ENCODE measurements at places on chromosomes 6 and 20.
A peak's percentile ranks its signal among the peaks of the same experiment; 100 is the strongest.

DNA sequence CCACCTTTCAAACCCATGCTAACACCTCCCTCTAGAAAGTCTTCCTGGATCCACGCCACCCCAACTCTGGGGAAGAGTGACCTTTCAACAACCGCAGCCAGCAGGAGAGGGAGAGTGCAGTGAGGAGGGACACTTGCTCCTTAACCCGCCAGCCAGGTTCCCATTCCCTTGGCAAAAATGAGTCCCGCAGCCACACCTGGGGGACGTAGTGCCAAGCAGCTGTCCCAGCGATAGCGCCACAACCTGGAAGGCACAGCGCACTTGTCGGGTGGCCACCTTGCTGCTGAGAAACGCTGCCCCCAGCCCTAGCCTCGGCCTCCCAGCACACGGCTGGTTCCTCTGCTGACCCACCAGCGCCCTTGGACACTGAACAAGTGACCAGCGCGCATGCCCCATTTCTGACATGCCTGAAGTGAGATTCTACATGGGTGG, 119.3 kb downstream of the JPH2 start:
- no peak for DNase-seq

- no peak for DNase-seq
These were observed 27.0 kb upstream of the CCN5 start for GRCh38 chr20:44688053-44688625.

- DNase-seq = no peak
These were observed 533.9 kb downstream of the TFAP2B start for GRCh38 chr6:51352506-51353029.

- DNase-seq = no peak
These were observed 77.3 kb downstream of the CHD6 start for GRCh38 chr20:41540918-41541317.

GRCh38 chr20:58452667-58453255, 62.4 kb downstream of the APCDD1L start:
- no peak for DNase-seq

DNA sequence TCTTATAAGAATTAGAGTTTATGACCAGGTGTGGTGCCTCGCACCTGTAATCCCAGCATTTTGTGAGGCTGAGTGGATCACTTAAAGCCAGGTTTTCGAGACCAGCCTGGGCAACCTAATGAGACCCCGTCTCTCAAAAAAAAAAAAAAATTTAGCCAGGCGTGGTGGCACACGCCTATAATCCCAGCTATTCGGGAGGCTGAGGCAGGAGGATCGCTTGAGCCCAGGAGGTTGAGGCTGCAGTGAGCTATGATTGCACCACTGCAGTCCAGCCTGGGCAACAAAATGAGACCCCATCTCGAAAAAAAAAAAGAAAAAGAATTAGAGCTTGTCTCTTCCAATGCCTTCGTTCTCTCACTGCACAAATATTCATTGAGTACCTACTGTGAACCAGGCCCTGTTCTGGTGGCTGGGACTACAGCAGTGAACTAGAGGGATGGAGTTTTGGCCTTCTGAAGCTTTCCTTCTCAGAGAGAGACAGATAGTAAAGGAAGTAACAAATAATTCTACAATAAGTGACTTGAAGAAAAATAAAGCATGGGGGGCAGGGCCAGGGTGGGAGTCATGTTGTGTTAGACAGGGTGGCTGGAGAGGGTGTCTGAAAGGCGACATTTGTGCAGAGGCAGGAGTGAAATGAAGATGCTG, 56.4 kb downstream of the HNF4A start:
- DNase-seq = no peak

GRCh38 chr20:8808202-8808535, 260.7 kb upstream of the PLCB4 start:
- no peak for DNase-seq

- DNase-seq = no peak
These were observed 530.5 kb upstream of the PTCHD4 start for GRCh38 chr6:48641544-48641943.

DNA sequence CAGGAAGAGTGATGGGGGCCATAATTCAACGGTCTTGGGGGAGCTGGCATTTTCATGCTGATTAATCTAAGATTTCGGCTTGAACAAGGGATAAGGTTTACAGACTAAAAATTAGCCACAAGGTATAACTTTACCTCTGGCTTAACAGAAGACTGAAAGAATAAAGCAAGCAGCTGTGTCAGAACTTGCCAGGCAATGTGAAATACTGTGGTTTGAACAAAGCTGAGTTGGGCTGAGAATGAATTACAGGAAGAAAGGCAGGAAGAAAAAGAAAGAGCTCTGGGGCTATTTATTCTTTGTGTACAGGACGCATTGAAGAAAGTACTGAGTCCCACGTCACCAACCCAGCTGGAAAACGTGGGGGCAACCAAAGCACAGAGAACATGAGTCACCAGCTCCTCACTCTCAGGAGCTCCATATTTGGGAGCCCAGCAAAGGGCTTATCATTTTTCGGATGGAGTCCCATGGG, 121.5 kb upstream of the NEDD9 start:
- peak; percentile 83 for DNase-seq

DNA sequence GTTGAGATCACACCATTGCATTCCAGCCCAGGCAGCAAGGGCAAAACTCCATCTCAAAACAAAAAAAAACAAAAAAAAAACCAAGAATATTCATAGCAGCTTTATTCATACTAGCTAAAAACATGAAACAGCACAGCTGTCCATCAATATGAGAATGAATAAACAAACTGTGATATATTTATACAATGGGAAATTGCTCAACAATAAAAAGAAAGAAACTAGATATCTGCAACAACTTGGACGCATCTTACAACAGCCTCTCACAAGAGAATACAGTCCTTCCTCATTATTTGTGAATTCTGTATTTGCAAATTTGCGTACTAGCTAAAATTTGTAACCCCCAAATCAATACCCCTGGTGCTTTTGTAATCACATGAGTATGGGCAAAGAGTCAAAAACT, 28.2 kb upstream of the SPAG4 start:
- DNase-seq = no peak

DNA sequence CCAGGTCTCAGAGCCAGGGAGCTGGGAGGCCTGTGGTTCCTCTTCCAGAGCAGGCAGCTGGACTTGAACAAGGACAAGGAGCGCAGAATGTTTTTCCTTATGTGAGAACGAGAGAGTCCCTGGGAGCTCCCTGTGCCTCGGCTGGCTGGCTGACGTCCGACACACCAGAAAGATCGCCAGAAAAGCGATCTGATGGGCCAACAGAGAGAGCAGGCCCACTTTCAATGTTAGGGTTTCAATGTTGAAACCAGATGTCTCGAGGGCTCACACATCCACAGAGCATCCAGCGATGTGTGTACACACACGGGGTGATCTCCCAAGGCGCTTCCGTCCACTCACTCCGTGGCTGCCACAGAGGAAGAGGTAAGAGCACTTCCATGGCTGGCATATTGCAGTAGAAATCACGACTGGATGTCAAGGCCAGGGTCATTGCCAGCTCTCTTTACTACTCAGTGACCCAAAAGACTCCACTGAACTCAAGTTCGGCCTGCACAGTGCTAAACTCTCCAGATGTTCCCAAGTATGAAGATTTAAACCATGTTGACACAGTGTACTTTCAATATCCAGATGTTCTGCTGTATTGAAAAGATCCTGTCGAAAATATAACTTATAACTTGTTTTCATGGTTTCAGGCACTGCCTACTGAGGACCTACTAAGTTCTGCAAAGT, 70.8 kb upstream of the FOXC1 start:
- DNase-seq = no peak

DNA sequence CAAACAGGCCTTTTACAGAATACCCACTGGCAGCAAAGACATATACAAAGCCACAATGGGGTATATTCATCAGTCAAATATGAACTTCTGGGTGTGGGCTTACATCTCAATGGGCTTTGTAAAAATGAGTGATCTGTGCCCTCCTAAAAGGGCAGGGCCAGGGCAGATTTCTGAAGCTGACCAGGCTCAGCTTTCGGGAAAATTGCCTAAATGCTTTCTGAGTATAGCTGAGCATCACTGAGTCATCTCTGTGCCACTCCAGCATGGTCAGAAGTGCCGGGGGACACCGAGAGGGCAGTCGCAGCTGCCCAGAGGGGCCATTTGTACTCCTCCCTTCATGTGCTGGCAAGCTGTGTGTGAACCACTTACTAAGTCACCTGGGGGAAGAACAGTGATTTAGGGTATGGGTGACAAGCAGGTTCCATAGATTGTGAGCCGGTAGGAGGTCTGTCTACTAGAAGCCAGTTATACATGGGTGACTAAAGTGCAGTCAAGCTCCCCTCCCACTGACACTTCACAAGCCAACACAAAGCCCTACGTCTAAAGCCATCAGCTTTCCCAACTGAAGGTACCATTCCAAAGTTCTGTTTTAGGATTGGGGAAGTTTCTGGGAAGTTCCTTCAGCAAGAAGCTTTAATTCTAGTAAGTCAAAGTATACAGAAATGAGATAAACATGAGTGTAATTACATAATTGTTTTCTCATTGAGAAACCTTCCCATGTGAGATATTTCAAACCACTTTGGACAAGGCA, 147.6 kb upstream of the TAB2 start:
- peak; percentile 61 for DNase-seq

DNA sequence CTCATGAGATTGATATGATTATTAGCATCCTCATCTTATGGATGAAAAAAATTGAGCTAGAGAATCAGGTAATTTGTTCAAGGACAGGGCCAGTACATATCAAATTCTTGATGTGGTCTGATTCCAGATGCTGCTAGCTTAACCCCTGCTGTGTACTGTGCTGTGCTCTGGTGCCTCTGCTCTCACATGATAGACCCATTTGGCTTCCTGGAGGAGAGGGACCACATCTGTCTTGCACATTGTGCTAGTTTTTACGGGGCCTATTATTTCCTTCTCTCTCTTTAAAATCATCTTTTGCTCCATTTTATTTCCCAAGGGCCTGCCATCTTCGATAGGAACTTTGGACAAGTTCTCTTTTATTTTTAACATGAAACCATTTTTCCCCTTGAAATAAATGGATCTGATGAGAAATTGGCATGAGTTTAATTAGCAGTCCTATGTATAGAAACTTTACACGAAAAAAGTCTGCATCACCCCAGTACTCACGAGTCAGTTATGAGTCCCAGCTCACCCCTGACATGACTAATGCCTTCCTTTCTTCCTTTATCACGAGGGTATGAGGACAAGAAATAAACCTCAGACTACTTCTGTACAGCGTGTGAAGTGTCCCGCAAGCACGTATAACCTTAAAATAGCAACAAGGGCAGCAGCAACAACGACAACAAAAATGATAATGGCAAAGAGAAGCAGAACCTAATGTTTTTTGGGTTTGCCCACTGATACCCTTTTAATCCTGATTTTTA, 26.5 kb downstream of the CD109 start:
- DNase-seq = peak; percentile 90

GRCh38 chr6:113011801-113012200, 664.7 kb downstream of the RFPL4B start:
- DNase-seq = no peak

DNA sequence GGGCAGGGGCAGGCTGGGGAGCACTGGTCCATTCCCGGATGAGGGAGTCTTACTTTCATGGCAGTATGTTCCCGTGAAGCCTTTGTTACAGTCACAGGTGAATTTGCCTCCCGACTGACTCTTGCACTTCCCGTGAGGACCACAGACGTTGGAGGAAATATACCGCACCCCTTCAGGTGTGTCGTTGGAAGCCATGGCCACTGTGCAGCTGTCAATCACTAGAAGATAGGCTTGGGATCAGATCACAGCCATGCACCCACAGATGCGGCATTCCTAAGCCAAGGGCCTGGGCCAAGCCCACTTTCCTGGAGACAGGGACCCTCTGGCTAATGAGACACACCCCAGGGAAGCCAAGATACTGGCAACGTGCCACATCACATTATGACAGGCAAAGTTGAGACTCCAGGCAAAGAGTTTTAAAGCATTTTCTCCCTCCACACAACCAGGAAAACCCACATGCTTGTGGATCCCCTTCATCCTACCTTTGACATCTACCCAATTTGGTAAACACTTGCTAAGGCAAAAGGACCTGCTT, 26.8 kb downstream of the JAG1 start:
- no peak for DNase-seq

DNA sequence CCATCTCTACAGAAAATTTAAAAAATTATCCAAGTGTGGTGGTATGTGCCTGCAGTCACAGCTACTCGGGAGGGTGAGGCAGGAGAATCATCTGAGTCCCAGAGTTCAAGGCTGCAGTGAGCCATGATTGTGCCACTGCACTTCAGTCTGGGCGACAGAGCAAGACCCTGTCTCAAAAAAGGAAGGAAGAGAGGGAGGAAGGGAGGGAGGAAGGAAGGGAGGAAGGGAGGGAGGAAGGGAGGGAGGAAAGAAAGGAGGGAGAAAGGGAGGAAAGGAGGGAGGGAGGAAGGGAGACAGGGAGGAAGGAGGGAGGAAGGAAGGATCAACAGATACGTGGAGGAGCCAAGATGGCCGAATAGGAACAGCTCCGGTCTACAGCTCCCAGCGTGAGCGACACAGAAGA, 90.1 kb downstream of the ZNF217 start:
- DNase-seq = no peak

DNA sequence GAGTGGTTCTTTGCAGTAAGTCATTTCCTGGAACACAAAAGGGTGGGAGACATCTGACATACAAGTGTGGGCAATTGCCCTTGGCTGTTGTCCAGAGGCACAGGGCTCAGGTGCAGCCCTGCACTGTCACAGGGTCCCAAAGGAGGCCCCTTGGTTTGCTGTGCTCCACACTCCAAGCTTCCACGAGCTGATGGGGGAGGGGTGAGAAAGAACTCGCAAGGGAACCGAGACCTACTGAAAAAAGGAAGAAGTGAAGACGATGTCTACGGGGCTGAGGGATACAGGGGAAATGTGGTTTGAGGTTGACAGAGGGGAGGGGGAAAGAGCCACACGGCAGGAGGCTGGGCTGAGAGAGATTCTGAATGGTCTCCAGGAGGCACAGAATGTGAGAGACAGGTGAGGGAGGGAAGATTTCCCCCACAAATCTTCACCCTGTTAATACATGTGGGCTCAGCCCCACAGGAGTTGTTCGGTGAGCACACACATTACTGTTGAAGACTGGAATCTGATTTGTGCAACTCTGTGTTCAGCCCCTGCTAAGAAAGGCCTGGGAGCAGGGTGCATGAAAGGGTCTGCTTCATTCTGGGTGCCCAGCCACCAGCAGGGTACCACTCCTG, 123.4 kb downstream of the LY86 start:
- peak; percentile 55 for DNase-seq

DNA sequence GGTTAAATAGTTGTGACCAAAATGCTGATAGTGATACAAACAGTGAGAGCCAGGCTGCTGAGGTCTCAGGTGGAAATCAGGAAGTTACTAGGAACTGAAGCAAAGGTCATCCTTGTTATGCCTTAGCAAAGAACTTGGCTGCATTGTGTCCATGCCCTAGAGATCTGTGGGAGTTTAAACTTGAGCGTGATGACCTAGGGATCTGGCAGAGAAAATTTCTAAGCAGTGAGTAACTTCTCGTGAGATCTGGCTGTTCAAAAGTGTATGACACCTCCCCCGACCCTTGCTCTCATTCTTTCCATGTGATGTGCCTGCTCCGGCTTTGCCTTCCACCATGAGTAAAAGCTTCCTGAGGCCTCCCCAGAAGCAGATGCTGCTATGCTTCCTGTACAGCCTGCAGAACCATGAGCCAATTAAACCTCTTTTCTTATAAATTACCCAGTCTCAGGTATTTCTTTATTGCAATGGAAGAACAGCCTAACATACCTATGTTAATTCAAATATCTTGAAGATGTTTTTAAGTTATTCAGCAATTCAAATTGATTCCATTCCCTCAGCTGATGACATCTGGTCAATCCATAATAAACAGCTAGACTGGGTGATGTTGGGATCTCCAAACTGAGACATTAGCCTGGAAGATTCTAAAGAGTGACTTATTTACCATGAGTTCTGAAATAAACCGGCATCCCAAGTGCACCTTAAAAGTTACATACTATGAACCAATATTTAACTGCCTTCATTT, 33.8 kb downstream of the KIF16B start:
- no peak for DNase-seq
